ENCODE measurements at places on chromosomes 5 and 9.

DNA sequence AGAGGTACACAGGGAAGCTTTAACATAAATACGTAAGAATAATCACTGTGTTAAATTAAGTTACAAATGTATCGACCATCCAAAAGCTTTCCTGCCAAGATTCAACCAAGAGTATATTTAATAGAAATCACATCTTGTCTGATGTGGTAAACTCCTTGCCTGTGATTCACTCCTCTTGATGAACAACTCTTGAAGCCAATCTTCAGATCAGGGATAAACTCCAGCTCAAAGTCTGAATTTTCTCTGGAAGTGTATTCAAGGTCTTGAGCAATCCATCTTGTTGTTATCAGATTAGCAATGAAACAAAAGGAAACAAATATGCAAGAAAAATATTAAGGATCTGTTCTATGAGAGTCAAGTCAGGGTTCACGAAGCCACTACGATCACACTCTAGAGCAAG lies 170.0 kb upstream of the ADAMTS16 start:
- no peak for DNase-seq

DNA sequence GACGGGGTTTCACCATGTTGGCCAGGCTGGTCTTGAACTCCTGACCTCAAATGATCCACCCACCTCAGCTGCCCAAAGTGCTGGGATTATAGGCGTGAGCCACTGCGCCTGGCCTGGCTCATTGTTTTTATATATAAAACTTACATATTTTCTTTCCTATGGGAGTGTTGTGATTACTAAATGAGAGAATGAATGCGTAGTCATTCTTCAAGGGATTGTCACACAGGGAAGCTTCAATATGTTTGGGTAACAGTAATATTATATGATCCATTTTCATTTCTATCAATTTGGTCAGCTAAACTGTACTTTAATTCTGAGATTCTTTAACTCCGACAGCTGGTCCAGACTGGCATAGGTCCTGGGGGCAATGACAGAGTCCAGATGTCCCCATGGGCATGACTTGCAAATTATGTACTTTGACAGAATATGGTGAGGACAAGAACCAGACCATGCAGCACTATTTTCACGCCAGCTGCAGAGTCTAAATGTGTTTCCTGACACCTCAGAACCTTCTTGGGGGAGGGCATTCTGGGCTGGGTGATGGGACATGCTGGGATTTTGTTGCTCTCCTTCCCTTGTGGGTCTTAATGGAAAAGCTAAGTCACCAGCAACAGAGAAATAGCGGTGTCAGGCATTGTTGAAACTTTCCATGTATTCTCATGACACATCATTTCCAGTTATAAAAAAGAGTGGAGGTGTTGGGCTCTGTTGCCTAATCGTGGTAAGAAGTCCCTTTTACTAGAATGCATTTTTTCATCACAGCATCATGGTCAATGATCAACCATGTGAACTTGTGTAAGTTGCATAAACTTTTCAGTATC lies 40.9 kb upstream of the TNC start:
- DNase-seq, result no peak

DNA sequence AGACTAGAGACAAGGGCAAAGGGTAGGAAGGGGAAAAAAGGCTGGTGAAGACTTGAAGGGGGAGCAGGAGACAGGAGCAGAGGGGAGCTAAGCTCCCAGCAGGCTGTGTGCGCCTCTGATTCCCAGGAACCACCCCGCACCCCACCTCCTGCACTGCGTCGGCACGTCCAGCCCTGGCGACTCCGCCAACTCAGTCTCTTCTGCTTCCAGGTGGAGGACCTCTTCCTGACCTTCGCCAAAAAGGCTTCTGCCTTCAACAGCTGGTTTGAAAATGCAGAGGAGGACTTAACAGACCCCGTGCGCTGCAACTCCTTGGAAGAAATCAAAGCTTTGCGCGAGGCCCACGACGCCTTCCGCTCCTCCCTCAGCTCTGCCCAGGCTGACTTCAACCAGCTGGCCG lies 30.5 kb downstream of the DYNC2I2 start:
- no peak for DNase-seq

DNA sequence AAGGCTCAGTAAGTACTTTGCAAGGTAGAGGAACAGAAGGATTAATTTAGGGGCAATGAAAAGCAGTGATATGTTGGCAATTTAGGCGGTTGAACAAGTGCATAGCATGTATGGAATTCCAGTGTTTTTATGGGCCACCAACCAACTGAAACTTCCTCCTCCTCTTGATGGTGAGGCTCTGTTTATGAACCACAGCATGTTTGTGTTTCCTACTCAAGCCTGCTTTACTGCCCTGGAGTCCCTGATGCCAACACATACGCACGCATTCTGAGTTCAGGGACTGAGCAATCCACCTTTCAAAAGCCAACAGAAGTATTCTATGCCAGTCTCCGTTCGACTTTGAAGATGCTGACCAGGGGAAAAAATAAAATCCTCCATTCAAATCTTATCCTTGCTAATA lies 417.5 kb downstream of the EFNA5 start:
- no peak for DNase-seq

GRCh38 chr5:9337928-9338595 lies 207.8 kb downstream of the SEMA5A start:
- no peak for DNase-seq
